Heart right ventricle (tissue), 16 donors: ENCODE measurements at places on chromosomes 16 and 17.

DNA sequence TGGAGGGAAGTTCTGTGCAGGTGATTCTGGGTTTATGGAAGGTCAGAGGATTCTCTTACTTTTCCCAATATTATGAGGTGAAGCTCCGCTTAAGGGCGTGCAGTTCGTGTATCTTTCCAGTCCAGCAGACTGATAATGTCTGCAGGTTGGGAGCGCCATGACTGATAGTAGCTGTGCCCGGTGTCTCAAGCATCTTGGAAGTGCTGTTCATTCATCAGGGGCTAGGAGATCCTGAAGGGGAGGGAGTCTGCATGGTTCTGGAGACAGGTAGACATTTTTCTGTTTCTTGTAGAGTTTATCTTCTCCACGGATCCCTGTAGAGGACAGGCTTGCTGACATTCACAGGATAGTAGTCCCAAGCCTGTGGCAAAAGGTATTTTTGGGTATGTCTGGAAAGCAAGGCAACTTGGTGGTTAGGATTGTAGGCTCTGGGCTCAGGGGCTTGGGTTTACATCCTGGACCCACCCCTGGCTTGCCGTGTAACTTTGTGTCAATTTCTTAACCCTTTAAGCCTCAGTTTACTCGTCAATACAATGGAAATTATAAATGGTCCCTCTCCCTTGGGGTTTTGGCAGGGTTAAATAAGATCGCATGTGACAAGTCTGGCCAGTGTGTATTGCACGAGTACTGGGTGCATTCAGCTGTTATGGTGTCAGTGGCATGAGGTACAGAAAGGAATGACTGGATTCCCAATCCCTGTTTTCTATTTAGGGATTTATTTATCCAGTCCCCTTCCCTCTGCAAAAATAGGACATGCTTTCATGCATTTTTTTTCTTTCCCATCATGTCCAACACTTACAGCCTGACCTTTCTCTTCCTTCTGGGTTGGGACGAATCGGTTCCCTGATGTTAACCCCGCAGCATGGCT lies 8.2 kb downstream of the HLF start:
- DNase-seq, result no peak

GRCh38 chr16:75111961-75112733 lies 4.4 kb downstream of the LDHD start:
- peak; percentile 66 for DNase-seq

GRCh38 chr17:74786431-74787055 lies 10.4 kb upstream of the NAT9 start:
- DNase-seq, result no peak

GRCh38 chr17:64411999-64412771 lies 21.5 kb upstream of the PECAM1 start:
- DNase-seq, result peak; percentile 56

- peak; percentile 29 for DNase-seq
These were observed 42.5 kb downstream of the MYH3 start for GRCh38 chr17:10614536-10615155.

DNA sequence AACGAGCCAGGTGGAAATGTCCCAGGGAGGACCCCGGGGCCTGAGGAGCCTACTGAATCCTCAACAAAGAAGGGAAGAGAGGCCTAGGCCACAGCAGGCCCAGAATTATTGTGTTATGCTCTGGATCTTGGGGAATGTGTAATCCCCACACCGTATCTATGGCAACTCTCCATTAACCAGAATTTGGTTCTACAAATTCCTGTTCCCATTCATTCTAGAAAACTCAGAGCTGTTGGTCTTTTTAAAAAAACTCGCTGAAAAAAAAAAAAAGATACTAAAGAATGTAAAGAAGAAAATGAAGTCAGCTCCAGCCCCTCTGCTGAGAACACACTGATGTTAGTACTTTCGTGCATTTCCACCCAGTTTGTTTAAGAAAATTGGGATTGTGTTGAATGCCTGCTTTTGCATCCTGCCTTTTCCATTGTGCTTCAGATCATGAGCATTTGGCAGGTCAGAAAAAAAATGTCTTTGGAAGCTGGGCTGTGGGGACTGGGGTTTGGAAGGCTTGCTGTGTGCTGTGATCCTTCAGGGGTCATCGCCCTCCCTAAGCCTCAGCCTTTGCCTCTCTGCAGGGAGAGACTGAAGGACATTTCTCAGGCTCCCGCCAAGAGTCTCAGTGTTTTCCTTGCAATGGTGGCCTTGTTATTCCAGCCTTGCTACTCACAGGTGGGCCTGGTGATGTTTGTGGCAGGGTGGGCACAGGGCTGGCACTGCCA lies 69.5 kb downstream of the SREBF1 start:
- DNase-seq, result no peak

- no peak for DNase-seq
These were observed 42.8 kb downstream of the CDH1 start for GRCh38 chr16:68779891-68780290.

GRCh38 chr16:12569061-12569460 lies 234.6 kb downstream of the CPPED1 start:
- DNase-seq, result no peak

DNA sequence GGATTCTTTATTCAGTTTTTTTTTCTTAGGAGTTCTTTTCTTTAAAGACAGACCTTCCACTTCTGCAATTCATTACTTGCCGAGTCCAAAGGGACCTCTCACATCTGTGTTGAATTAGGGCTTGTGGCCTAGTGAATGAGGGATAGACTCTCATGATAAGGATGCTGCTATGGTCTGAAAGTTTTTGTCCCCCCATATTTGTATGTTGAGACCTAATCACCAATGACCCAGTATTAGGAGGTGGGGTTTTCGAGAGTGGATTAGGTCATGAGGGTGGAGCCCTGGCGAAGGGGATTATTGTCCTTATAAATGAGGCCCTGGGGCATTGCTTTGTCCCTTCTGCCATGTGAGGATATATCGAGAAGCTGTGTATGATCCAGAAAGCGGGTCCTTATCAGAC lies 9.5 kb downstream of the KRT12 start:
- no peak for DNase-seq

DNA sequence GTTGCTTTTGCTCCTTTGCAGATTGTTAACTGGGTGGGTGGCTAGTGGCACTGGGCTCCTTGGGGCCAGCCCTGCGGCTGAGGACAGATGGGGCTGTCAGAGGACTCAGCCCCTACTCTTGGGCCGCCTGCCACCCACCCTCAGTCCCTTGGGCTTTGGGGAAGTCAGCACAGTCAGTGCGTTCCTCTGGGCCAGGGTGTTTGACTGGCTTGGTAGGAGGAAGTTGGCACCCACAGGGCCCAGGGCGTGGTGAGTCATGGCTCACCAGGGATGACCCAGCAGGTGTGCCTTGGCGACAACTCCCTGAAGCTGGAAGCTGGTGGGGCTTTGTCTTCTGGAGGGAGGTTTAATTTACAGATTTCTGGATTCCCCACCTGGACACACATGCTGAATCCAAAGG lies 32.4 kb downstream of the HAPSTR1 start:
- DNase-seq, result peak; percentile 44

DNA sequence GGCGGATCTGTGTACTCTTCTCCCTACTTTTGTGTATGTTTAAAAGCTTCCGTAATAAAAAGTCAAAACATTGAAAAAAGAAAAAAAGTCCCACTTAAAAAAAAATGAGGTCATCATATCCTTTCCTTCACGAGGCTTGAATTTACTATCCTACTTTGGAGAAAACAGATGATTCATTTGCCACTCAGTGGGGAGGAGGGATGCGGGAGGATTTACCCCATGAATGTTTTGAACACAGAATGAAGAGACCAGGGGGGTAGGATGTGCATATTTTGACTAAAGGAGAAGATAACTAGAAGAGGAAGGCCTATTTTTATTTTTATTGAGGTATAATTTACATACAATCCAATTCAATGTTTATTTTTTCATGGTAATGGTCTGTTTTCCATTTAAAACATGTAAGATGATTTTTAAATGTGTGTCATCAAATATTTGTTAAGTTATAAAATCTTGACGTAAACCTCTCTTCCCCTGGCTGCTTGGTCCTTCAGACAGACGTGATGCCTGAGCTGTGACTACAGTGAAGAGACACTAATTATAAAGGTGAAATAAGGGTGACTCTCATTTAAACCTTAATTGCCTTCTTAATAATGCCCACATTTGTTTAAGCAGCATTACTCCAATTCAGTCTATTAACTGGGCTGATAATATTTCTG lies 135.4 kb upstream of the AXIN2 start:
- no peak for DNase-seq

DNA sequence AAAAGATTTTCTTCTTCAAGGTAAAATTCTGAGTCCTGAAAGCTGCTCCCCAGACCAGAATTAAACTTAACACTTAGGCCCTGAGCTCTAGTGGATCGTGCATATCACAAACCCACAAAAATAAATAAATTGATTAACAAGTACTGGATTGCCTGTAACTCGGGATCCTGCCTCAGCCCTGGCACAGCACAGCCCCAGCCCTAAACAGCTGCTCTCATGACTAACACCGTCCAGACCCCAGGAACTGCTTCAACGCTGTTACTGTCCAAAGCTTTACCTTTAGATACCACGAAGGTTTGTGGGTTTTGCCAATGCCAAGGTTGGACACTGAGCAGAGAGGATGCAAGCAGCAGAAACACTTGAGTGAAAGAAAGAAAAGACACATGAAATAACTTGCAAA lies 172.5 kb downstream of the COPRS start:
- no peak for DNase-seq

DNA sequence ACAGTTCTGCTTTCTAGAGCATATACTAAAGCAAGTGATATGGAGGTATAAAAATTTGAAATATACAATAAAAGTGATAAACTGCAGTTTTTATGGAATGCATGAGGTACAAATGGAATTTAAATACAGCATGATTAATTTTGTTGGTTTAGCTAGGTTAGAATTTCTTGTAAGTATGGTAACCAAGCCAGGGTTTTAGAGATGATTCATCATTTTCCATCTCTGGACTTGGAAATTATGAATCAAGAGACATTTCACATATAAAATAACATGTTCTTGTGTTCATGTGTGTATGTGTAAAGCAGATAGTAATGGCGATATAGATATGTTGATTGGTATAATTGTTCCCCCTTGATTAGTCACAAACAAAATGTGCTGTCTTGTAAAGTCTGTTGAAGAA lies 1219.8 kb downstream of the CDH8 start:
- DNase-seq, result no peak

DNA sequence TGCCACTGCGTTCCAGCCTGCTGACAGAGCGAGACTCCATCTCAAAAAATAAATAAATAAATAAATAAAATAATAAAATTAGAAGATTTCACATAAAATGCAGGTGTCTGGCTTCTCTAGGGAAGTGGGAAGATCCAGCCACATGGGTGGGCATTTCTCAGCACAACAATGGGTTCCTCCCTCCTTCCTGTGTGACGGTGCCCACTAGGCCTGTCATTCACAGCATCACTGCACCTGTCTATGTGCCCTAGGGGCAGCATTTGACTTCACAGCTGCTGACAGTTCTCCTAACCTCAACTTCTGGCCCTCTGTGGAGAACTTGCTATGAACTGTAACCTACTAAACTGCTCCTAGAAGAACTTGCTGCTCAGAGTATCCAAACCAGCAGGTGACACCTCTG lies 3.0 kb downstream of the ABHD15 start:
- no peak for DNase-seq

- DNase-seq, result no peak
These were observed 17.4 kb upstream of the MAP3K14 start for GRCh38 chr17:45334231-45334630.

DNA sequence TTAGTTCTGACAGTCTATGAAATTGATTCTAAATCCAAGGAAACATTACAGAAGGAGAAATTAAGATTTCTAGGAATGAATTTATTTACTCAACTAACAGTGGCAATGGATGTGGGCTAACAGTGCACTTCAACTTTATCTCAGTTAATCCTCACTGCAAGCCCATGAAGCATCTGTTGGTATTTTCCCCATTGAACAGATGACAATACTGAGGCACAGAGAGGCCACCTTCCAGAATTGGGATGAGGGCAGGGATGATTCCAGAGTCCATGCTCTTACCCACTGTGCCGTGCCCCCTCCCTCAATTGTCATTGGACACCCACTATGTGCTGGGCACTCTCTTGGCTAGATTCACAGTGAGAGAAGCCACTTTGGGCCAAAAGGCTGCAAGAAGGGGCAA lies 89.0 kb downstream of the XYLT1 start:
- no peak for DNase-seq

DNA sequence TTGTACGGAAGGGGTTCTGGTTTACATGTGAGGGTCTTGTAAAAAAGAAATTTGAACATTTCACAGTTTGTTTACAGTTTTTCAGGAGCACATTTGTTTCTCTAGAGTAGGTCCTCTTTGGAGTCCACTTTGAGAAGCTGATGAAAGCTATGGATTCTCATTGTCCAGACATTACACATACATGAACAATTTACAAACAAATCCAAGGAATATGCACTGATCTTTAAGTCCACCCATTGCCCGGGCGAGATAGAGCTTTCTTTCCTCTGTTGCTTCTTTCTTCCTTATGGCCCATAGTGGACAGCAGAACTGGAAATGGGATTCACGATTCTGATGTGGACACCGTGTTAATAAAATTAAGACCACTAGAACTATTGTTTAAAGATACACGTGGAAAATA lies 1.9 kb downstream of the DCAF7 start:
- no peak for DNase-seq

DNA sequence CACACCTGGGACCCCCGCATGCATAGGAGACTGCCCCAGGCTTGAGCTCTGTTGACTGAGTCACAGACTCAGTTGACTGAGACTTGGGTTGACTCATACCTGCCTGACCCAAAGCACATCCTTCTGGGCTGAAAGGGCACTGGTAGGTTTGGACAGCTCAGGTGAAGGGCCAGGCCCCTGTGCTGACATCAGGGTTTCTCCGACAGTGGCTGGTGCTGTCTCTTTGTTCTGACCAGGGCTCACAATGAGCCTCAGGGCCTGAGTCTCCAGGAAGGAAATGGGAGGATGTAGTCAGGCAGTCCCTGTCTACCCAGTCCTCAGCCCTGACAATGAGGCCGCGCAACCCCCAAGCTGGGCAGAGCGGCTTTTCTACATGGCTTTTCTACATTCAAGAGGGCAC lies 6.5 kb downstream of the SPNS2 start:
- no peak for DNase-seq

DNA sequence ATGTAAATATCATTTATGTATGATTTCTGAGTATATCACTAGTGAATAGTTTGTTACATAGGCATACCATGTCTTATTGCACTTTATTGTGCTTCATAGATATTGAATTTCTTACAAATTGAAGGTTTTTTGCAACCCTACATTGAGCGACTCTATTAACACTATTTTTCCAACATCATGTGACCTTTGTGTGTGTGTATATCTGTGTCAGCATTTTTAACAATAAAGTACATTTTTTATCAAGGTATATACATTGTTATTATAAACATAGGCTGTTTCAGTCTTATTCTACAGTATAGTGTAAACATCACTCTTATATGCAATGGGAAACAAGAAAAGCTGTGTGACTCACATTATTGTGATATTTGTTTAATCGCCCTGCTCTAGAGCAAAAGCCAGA lies 1944.9 kb downstream of the TP53TG3F start:
- no peak for DNase-seq

- DNase-seq, result peak; percentile 54
These were observed 99.0 kb downstream of the MSI2 start for GRCh38 chr17:57355090-57355859.
